ENCODE measurements at places on chromosomes 5 and 9.

- DNase-seq: no peak
Measured at GRCh38 chr5:173208296-173208695, 26.7 kb downstream of the NKX2-5 start.

DNA sequence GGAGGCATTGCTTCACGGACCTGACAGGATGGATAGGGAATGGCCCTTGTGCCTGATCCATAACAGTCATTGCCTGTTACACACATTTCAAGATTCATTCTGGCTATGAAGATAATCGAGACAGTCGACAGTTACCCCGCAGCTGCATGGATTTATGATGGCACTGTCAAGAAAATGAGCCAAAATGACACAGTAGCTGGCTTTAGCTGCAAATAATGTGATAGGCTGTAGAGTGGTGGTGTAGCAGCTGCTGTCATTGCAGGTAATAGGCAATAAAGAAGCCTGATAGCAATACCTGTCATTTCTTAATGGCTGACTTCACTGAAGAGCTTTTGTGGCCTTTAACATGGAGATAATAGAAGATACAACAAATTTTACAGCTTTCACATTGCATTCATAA, 1085.2 kb upstream of the ARRDC3 start:
- DNase-seq: no peak

- DNase-seq: peak; percentile 20
Measured at GRCh38 chr9:9552665-9553064, 1060.1 kb downstream of the PTPRD start.

DNA sequence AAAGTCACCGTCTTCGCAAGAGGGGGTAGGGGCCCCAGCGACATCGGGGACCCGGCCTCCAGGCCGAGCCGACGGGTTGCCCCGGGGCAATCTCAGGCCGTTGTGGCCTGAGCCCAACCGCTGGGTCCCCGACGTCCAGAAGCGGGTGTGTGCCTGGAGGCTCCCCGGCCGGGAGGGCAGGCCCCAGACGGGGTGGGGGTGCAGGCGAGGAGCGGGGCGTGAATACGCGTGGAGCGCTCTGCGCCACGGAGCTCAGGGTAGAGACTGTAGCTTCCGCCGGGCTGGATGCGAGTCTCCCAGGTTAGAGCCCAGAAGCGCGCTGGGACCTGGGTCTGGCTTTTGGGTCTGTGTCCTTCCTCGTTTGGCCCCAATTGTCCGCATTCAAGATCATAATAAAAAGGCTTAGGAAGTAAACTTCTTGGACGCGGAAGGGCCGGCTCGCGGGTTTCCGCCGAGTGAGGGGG, 3.5 kb downstream of the BARX1 start:
- no peak for DNase-seq

- DNase-seq: no peak
Measured at GRCh38 chr5:135649435-135649834, 70.6 kb upstream of the CXCL14 start.

GRCh38 chr9:105064248-105065097, 136.5 kb upstream of the ABCA1 start:
- DNase-seq: peak; percentile 95

DNA sequence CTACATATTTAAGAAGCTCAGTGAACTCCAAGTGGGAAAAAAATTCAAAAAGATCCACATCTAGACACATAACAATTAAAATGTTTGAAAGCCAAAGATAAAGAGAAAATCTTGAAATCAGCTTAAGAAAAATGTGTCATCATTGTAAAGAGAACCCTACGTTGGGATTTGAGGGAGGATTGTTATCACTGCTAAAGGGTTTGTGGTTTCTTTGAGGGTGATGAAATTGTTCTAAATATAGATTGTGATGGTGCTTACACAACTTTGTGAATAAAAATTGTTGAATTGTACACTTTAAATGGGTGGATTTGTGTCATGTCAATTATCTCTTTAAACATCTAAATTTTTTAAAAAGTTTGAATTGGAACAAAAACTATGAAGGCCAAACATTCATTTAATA, 92.2 kb upstream of the ADAMTS19 start:
- DNase-seq: no peak

DNA sequence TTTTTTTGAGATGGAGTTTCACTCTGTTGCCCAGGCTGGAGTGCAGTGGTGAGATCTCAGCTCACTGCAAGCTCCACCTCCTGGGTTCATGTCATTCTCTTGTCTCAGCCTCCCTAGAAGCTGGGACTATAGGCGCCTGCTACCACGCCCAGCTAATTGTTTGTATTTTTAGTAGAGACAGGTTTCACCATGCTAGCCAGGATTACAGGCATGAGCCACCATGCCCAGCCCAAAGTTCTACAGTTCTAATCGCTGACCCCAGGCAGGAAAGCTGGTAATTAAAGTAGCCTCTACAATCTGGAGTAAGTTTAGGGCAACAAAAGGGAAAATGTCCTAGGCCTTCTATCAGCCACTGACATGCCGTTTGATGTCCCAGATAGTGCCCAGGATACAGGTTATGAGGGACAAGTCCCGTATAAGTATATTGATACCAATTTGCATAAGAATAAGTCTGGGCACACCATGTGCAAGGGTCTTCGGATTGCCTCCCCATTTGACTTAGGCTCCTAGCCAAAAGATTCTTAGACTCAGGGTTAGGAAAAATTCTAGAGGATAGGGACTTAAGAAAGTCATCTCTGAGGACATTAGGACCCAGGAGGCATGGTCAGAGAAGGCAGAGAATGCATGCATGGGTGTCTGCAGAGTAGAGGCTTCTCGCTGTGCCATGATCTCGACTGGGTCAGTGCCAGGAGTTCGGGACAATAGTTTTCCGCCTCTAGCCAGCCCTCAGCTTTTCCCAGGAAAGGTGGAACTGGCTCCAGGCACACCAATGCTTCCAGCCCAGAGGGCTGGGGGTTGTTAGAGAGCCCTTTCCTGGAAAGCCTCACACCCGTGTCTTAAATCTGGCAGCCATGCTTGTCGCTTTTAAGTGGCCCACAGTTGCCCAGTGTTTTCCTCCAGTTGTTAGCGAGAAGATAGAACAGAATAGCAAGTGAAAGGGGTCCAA, 1111.1 kb downstream of the TAF11L14 start:
- peak; percentile 49 for DNase-seq

DNA sequence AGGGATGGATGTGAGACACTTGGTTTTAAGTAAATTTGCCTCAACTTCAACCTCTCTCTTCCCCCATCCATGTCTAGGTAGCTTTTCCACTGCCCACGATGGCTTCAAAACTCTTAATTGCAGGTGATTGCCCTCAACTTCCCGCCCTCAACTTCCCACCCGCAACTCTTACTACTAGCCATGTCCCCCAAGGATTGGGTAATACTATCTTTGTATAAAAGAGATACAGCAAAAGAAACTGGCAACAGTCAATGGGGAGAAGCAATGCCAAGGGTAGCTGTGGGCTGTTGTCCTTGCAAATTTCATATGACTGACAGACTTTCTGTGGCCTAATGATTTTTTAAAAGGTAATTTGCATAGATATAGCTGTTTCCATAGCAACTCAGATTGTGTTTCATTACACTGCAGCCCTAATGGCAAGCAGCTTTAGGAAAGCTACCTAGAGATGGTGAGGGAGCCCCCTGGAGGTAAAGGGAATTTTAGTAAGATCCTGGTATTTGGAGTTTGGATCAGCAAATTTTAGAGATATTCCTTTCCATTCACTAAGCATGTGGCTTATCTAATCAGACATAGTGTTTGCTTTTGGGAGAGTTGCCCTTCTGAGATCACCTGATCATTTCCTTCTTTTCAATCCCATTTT, 421.5 kb upstream of the DAP start:
- no peak for DNase-seq

- no peak for DNase-seq
Measured at GRCh38 chr5:160198841-160199409, 30.4 kb upstream of the FABP6 start.

DNA sequence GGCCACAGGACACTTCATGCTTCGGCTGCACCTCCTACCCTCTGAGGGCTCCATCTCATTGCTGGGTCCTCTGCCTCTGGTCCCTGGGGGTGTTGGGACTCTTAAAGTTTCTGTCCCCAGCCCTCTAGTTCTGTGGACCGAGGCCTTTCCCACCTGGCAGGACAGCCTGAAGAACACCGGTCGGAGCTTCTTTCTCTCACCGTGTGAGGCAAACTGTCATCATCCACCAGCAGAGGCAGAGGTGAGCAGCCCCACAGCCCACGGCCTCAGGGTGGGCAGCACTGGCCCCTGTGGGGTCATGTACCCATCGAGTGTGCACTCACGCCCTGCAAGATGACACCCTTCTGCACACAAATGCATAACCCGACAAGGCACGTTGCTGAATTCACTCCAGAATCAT, 49.9 kb downstream of the IRX2 start:
- DNase-seq: no peak

DNA sequence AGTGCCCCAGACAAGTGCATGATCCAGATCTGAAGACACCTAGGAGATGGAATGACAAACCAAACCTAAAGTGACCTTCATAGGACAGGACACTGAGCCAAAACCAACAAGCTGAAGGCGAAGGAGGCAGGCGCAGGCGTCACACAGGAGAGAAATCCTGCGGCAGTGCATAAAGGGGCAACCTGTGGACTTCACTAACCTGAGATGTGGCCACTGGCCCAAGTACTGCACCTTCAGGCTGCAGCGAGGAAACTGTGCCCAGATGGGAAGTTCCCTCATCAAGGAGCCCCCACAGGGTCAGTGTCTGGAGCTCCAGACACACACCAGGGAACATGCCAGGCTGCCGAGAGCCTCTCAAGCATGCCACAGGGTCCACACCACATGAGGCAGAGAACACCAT, 3.7 kb downstream of the IPPK start:
- DNase-seq: no peak

Data from DMS153 (cell line).